ENCODE measurements at places on chromosomes 12 and 14.

DNA sequence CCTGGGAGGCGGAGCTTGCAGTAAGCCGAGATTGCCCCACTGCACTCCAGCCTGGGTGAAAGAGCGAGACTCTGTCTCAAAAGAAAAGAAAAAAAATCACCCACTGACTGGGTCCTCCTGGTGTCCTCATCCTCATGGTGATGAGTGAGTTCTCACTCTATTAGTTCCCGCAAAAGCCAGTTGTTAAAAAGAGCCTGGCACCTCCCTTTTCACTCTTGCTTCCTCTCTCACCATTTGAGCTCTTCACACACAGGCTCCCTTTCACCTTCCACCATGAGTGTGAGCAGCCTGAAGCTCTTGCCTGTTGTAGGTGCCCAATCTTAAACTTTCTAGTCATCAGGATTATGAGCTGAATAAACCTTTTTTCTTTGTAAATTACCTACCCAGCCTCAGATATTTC, 176.4 kb downstream of the SLC38A4 start:
- no peak for DNase-seq

DNA sequence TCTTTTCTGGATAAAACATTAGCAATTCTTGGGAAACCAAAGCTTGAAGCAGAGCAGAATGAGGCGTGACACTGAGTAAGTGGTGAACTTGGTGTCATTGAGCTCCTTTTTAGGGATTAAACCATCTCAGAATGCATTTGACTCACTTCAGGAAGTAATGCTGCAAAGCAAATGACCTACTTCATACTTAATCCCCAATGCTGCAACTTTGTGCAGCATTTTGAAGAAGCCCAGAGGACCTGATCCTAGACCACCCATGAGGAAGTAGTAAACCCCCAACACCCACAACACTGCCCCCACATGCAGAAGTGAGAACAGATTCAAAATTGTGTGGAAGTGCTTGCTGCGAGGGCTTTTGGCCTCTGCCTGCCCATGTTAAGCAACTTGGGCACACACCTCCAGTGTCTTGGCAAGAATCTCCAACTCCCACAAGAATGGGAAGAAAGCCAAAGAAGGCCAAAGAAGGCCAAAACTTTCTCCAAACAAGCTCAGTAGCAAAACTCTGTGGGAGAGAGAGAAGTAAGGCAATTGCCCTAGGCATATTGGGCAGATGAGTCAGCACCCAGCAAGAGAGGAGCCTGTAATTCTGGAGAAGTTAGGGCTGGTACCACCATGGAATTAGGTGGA, 69.2 kb upstream of the ETV6 start:
- peak; percentile 65 for DNase-seq

- no peak for DNase-seq
These were observed 5.4 kb downstream of the GAPDH start for GRCh38 chr12:6539707-6540134.

GRCh38 chr12:132236129-132236929, 92.1 kb downstream of the NOC4L start:
- no peak for DNase-seq

- no peak for DNase-seq
These were observed 198.6 kb downstream of the RPAP3 start for GRCh38 chr12:47507221-47507620.

DNA sequence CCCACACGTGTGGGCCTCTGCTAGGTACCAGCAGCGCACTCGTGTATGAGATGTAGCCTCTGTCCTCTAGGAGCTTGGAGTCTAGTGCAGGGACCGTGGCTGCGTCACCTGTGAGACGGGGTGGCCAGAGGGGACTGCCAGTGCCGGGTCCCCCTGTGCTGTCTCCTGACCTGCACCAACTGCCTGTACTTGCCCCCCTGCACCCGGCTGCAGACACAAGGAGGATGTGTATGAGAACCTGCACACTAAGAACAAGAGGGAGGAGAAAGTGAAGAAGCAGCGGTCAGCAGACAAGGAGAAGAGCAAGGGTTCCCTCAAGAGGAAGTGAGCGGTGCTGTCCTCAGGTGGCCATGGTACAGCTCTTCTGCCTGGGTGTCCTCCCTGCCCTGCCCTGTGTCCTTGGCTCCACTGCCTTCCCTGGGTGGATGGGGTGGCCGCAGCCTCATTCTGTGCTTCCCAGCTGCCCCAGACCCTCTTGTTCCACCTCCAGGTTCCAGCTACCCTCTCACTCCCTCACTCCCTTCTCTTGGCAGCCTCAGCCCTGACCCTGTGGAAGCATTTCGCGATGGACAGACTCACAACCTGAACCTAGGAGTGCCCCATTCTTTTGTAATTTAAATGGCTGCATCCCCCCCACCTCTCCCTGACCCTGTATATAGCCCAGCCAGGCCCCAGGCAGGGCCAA, 9.6 kb downstream of the PTPN6 start:
- DNase-seq: no peak

- peak; percentile 63 for DNase-seq
These were observed 236.2 kb upstream of the KRR1 start for GRCh38 chr12:75747572-75748021.

- DNase-seq: no peak
These were observed 17.7 kb downstream of the GDF11 start for GRCh38 chr12:55760663-55761062.

Measured in AG04450 (cell line).